ENCODE measurements at places on chromosomes 2 and 18.

DNA sequence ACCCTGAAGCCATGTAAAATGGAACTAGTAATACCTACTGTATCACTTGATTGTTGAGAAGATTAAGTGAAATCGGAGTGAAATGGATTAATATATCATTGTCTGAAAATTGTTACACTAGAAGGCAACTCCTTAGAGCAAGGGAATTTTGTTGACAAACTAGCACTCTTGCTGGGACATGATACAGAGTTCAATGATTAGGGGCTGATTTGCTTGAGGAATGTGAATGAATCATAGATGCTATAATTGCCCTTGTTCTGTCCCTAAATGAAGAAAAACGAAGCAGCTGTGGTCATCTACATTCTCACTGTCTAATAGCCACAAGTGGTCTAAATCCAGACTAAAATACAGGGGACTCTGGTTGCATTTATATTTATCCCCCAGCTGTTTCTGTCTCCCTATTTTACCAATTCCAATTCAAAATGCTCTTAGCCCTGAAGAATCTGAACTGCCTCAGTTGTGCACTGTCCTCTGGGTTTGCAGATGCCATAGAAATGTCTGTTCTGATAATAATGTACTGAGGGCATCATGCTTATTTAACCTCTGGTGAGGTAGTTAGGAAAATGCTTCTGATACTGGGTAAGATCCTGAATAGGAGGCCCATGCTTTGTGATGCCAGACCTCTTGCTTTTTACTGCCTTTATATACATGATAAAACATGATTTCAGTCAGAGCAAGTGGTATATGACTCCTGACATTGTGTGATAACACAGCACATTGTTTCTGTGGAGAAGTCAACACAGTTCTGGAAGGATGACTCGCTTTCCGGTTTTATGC, 382.1 kb downstream of the NRXN1 start:
- DNase-seq, result no peak

- DNase-seq, result no peak
These were observed 123.8 kb downstream of the KCTD1 start for GRCh38 chr18:26424428-26425147.

DNA sequence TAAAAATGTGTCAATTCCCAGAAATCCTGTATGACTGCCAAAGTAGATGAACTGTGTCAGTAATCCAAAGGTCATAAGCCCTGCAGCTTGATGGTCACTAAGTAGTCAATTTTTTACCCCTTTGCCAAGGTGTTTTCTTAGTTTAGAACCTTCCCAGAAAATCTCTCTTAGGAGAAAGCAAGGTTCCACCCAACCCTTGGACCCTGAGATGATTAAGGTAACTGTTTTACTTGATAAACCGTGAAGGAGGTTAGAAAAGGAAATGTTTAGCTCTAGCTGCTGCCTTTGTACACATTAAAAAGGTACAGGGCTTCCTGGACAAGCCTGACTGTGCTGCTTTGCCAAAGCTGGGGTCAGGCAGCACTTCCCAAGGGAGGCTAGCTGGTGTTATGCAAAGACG, 24.4 kb upstream of the LRP2 start:
- DNase-seq, result no peak

GRCh38 chr18:31447530-31448191, at the start of gene DSG3:
Gene DSG3, plus strand, starts transcription at chr18:31447741. Its CDS starts 137 bp downstream, at chr18:31447878.
- no peak for DNase-seq

- no peak for DNase-seq
These were observed 209.4 kb downstream of the SP3 start for GRCh38 chr2:173755798-173756197.

DNA sequence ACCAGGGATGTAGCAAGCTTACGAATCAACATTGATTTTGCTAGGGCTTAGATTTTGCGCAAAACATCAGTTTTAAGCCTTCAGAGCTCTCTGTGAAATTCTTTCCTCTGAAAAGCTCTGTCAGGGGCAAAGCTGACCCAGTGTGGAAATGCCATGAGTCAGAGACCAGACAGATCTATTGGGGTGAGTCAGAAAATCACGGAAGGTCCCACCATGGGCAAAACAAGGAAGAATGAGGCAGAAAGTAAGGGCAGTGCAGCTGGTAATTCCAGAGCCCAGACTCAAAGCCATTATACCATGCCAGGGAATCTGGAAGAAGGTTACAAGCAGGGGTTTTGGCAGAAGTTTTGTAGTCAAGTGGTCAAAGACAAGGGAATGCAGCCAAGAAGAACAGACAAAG, 256.6 kb upstream of the CTAGE1 start:
- DNase-seq, result no peak

GRCh38 chr2:149021271-149021719, 17.2 kb upstream of the LYPD6B start:
- DNase-seq, result no peak

- no peak for DNase-seq
These were observed 15.3 kb upstream of the REEP1 start for GRCh38 chr2:86352727-86353221.

GRCh38 chr2:112151701-112152440, 13.7 kb downstream of the FBLN7 start:
- DNase-seq, result no peak

DNA sequence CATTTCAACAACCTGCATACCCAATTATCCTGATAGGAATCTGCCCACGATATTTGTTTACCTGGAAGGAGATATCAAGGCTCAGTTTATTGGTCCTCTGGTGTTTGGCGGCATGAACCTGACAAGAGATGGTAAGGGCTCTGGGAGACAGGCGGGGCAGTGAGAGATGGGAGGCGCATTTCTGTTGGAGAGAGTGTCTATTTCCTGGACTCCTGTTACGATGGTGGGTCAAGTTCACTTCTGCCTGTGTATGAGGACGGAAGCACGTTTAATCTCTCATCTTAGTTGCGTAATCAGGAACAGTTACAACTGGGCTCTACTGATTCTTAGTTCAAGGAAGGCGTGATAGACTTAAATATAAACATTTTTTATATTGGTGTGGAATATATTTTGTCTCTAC, 8.9 kb downstream of the PDCL3 start:
- DNase-seq, result no peak

GRCh38 chr2:86249176-86249575, 49.9 kb downstream of the MRPL35 start:
- no peak for DNase-seq

GRCh38 chr2:237475704-237476141, 11.3 kb upstream of the MLPH start:
- DNase-seq, result no peak

- DNase-seq, result no peak
These were observed 109.1 kb downstream of the SMAD7 start for GRCh38 chr18:48841381-48842258.

DNA sequence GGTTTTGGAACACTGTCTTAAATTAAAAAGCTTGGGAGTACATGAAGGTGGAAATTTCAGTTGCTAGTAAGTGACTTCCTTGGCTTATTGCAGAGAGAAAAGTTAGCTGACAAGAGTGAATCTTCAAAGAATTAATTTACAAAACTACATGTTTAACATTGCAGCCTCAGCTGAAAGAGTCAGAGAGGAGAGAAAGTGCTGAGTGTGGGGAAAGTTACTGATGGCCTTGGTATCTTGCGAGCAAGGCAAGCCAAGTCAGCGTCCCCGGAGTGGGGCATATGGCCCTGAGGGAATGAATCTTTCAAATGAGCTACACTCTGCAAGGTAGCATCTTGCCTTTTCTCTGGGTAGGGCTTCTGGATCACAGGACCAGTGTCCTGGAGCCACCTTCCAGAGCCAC, 131.3 kb downstream of the LPIN1 start:
- no peak for DNase-seq

DNA sequence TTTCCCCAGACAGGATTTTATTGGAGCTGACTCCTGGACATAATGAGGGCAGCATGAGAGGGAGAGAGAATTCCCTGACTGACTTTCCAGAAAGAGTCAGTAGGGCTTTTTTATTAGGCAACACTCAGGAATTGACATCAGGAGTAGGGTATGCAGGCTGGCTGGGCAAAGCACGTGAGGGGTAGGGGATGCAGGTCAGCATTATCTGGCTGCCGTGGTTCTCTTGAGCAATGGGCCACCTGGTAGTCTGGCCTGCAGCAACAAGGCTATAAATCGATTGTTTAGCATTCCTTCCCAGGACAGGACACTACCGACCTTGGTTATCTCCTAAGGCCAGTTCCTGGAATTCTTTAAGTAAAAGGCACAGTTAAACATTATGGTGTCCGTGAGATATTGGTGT, 160.8 kb upstream of the AGAP1 start:
- no peak for DNase-seq

DNA sequence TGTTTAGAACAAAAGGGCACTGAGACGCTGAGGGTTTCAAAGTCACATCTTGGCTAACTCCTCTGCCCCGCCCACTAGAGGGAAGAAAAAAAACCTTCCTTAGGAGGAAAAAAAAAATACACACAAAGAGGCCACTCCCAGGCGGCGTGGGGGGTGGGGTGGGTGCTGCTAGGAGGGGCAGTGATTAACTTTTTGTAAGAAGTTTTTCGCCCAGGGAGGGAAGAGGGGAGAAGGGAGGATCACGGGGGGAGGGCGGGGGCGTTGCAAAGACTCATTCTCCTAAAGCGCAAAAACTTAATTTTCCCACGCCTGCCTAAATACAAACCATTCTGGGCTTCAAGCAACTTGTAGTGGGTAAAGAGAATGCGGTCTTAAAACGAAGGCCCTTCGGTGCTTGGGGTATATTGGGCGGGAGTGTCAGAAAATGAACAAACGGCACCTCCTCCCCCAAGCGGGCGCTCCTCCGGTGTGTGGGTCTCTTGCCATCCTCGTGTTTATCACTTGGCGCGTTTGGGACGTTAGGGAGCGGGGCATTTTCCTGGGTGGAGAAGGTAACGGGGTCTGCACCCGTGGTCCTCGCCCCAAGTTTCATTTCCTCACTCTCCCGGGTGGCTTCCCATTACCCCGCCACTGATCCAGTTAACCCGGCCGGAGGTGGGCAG, 1.7 kb downstream of the CXCR4 start:
- DNase-seq, result peak; percentile 58

DNA sequence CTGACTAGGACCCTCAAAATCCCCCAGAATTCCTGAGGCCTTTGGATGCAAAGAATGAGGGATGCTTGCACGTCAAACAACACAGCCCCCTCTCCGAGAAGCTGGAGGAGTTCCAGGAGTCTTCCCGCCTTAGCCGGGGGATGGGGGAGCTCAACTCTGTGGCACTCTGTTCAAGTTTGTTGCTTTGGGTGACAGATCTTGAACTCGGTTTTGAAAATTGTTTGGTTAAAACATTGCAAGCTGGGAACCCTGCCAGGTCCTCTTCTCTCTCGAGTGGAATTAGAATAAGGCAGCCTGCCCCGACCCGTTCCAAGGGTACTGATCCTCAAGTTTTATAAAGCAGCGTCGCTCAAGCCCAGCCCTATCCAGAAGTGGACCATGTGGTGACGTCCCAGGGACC, 244.1 kb downstream of the LOXHD1 start:
- DNase-seq, result no peak

DNA sequence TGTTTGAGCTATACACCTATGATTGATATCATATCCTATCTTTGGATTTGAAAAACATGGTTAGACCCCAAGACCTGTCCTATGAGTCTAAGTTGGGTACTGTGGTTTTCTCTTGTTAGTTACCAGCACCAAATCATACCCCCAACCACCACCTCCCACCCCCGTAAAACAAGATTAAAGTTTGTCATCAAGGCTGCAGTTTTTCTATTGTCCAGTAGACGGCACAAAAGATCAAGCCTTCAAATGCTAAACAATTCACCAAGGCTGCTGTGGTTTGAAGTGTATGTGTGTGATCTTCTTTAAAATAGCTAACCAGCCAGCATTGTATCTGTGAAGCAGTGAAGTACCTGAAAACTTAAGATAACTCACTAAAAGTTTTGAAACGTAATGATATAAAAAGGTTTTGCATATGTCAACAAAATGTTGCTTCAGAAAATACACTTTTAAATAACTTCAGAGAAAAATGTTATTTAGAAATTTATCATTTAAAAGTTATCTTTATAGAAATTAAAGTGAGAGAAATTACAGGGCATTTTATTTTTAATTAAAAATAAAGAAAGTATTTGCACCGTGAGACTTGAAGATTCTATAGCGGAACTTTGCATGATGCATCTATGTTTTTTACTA, 5.8 kb upstream of the MEIS1 start:
- peak; percentile 62 for DNase-seq

DNA sequence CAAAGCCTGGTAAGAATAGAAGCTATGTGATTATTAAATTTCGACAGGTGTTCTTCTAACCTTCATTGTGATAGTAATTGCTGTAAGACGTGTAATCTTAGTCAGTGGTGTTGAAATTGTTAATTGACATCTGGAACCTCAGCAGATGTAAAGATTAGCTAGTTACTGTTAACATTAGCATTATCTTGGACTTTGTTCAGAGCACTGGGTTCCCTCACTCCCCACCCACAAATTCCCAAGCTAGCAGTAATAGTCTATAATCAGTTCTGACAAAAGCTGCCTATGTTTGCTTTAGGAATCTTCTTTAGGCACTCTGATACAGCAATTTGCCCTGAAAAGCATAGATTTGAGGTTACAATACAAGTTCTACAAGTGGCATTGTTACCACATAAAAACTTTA, 233.7 kb downstream of the EN1 start:
- no peak for DNase-seq

- DNase-seq, result no peak
These were observed 319.0 kb upstream of the SPRED2 start for GRCh38 chr2:65751408-65751807.

DNA sequence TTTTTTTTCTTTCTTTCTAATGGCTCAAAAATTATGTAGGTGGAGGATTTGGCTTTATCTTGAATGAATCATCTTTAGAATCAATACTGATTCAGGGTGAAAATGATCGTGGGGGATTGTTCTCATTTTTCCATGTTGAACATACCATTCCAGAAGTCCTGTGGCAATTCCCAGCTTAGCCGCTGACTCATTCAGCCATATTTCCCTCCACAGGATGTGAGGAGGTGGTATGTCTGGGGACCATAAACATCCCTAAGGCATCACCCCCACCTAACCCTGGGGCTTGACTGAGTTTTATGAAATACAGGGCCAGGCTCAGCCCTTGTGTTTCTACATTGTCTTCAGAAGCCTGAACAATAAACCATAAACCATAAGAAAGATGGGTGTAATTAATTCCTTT, 92.7 kb upstream of the FN1 start:
- no peak for DNase-seq

DNA sequence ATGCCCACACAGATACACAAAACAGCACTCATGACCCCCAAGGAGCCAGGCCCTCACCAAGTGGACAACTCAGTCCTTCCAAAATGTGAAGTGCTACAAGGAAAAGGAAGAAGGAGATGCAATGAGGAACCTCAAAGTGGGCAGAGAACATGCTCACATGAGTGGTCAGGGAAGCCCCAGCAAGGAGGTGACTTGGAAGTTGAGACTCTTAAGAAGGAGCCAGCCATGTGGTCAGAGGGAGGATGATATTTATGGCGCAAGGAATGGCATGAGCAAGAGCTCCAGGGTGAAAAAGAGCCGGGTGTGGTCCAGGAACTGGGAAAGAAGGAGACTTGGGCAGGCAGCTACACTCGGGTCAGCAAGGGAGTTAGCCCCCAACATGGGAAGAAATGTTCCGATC, 30.0 kb upstream of the KLHL29 start:
- no peak for DNase-seq

- DNase-seq, result no peak
These were observed 1.3 kb downstream of the KCMF1 start for GRCh38 chr2:84972207-84972783.

Measured in H7 (cell line).